ENCODE measurements at places on chromosomes 4 and X. TPM values are rescaled to one million over a fixed set of nuclear protein-coding genes. Genes with fewer than 3 reads are reported as not detected.

The LRP2BP gene
- 9.0 TPM for total RNA-seq

The FDCSP gene
- not detected for total RNA-seq

The H2AZ1 gene
- 132 TPM for total RNA-seq

The AMBN gene
- total RNA-seq = 0.92 TPM

The FAT1 gene
- 132 TPM for total RNA-seq

The ZNF157 gene
- 5.1 TPM for total RNA-seq

The UGT2B15 gene
- total RNA-seq = not detected

The ITIH6 gene
- not detected for total RNA-seq

The TMPRSS11B gene
- total RNA-seq = not detected

The HMX1 gene
- 0.46 TPM for total RNA-seq

The ASIC5 gene
- total RNA-seq = not detected

Measured in diencephalon (tissue), 1 donor.